ENCODE measurements at places on chromosomes 12 and 14. TPM values are rescaled to one million over a fixed set of nuclear protein-coding genes. Genes with fewer than 3 reads are reported as not detected.
A peak's percentile ranks its signal among the peaks of the same experiment; 100 is the strongest.

The EAPP gene
- total RNA-seq: 50.0 TPM

The ITGB7 gene
- not detected for total RNA-seq

The DPF3 gene
- 5.4 TPM for total RNA-seq

The SIX6 gene
- total RNA-seq: not detected

GRCh38 chr14:51079085-51079484, 15.8 kb downstream of the TRIM9 start:
- no peak for DNase-seq

DNA sequence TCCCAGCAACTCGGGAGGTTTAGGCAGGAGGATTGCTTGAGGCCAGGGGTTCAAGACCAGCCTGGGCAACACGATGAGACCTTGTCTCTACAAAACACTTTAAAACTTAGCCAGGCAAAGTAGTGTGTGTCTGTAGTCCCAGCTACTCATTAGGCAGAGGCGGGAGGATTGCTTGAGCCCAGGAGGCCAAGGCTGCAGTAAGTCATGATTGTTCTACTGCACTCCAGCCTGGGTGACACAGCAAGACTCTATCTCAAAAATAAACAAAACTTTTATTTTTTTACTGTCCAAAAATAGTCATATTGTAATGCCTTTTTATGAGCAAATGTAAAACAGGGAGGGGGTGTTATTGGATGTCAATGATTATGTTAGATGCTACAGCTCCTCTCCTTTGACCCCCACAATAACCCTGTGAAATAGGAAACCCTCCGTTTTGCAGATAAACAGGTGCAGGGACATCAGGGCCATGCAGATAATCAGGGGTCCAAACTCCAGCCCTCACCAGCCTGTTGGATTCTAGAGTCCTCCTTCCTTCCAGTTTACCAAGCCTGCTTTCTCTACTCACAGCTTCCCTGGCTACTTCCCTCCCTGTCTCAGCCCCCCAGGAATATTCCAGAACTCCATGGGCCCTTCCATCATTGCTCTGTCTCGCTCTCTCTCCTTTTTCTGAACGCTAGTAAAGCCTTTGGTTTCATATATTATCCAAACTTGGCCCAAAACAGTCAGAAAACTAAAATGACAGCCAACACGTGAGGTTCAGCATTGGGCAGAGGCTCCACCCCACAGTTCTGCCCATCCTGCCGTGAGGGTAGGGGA, 5.9 kb upstream of the FBLN5 start:
- no peak for DNase-seq

- no peak for DNase-seq
Measured at GRCh38 chr12:15716581-15716980, 72.6 kb downstream of the EPS8 start.

- DNase-seq: peak; percentile 11
Measured at GRCh38 chr14:76591266-76591665, 170.0 kb upstream of the VASH1 start.

GRCh38 chr14:52313462-52313861, 650 bp upstream of the PTGER2 start:
- no peak for DNase-seq

- peak; percentile 52 for DNase-seq
Measured at GRCh38 chr12:44015333-44015941, 179.6 kb downstream of the TMEM117 start.

DNA sequence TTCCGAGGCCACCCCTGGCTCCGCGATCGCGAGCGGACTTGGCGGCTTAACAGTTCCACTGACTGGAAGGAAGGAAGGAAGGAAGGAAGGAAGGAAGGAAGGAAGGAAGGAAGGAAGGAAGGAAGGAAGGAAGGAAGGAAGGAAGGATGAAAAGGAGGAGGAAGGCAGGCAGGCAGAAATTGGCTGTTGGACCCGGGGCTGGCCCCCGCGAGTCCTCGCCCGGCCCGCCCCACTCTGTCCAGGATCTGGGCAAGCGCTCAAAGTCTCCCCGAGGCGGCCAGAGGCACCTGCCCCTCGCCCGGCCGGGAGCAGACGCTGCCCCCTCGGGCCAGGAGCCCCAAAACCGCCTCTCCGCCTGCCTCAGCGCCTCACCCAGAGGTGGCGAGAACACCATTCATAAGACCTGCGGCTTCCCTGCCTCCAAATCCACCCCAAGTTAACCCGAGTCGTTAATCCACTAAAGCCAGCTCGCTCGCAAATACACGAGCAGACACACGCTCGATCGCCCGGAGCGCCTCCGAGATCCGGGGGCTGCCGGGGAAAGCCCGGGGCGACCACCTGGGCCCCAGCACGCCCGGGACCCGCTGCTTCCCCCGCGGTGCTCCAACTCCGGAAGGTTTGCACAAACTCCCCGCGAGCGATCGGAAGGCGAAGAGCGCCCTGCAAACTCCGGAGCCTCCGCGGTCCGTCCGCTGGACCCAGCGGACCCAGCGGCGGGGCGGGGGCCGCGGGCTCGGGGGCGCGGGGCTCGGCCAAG, 844 bp downstream of the DPF3 start:
- DNase-seq: peak; percentile 39
